ENCODE measurements at places on chromosomes 1 and 21.

DNA sequence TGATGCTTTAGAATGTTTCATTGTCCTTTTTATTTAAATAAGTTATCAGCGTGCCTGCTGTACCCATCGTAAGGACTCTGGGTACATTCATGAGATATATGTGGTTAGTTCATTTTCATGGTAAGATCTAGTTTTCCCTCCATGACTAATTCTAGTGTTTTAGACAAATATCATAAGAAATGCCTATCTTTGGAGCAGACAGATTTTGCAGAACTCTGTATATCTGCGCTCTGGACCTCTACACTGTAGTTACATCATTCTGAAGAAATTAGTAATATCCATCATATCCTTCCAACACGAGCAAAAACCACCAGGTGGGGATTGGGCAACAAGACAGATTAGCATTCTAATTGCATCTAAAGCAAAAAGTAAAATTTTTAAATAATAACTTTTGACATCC, 499.2 kb downstream of the SETD4 start:
- DNase-seq = no peak

DNA sequence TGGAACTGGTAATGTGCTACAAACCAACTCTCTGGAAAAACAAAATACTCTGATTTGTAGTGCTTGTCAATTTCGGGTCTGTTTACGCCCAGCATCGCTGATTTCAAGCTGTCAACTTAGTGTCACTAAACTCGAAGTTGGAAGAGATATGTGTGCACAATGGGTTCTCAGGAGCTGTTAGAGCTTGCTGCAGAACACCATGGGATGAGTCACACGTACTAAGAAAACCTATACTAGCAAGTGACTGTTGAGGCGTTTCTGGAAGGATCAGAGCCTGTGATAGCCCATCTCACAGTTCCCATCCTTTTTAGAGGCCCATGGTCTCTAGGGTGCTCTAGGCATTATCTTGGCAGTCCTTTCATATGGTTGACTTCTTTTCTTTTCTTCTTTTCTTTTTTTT, 14.3 kb downstream of the GMEB1 start:
- no peak for DNase-seq

GRCh38 chr1:8680664-8681650, 136.5 kb downstream of the RERE start:
- DNase-seq = no peak

DNA sequence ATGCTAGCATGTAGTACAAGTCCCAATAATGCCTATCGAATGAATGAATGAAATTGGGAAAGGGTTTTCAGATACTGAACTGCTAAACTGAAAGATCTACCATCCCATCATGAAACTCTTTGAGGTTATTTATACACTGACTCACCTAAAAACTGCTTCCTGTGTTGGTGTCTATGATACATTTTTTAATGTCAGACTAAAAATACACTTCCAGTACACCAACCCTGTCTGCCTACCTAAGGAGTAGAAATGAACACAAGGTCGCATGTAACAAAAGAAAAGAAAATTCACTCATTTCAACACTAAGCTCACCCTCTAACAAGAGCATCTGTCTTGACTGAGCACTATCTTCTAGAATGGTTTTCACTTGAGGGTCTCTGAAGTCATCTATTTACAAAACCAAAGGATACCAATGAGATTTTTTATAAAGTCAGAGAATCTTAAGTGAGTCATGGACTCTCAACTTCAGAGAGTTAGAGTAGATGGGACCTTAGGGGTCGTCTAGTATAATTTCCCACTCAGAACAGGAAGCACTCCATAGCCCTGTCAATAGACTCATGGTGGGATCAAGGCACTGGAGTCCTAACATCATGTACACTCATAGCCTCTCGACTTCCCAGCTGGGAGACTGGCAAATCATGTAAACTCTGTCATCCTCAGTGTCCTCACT, 53.4 kb downstream of the WLS start:
- no peak for DNase-seq

DNA sequence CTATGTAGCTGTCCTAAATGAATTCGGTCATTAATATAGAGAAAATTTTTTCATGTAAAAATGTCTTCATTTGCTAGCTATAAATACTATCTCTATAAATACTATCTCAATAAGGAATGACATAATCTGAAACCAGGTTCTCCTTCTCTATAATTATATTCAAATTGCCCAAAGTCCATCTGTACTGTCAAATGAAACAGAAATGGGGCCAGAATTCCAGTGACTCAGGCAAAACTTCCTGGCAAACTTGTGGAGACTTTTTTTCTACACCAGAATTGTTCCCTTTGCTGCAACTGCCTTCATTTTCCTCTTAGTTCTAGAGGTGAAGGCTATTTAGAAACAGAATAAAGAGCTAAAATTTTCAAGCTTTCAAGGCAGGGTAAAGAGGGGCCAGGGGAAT, 152.5 kb downstream of the KCNH1 start:
- no peak for DNase-seq

DNA sequence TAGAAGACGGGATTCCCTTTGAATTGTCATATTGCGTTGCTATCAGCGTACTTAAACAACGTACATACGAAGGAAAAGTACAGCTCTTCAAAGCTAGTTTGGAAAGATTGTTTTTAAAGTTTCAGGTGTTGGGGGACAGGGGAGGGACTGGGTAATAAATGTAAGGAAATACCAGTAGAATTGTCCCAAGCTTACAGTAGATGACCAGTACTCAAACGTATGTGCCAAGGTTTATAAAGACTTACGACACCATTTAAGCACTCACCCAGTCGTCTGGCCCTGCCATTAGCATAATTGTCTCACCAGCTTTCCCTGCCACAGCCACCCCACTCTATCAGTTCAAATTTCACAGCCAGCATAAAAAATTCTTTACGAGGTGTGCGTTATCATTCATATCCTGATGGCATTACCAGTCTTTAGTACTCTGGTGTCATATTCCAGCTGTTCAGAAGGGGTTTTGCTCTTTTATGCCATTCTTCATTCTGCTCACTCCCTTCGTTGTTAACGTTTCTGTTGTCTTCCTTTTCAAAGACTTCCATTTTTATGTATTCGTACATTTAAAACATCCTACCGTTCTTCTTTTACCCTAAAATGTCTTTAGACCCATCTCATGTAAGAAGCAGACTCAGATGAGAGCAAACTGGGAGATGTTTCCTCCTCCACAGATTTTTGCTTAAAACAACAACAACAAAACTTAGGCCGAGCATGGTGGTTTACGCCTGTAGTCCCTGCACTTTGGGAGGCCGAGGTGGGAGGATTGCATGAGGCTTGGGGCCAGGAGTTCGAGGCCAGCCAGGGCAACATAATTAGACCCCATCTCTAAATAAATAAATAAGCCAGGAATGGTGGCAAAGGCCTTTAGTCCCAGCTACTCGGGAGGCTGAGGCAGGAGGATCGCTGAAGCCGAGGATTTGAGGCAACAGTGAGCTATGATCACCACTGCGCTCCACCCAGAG, 1.0 kb upstream of the HP1BP3 start:
- DNase-seq = no peak

DNA sequence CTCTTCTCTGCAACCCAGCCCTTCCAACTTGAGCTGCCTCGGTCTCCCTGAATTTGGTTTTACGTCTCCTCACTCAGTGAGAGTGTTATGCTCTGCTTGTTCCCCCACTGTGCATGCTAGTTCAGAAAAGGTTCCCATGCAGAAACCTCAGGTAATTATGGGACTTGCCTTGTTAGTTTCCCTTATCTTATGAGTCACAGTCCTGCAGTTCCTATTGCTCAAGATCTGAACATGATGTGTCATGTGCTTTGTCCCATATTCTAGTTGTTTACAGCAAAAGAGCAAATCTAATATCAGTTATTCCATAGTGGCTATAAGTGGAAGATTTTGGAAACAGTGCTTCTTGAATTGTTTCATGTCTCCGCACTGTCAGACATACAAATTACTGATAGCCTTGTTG, 74.4 kb downstream of the DUSP10 start:
- DNase-seq = no peak

DNA sequence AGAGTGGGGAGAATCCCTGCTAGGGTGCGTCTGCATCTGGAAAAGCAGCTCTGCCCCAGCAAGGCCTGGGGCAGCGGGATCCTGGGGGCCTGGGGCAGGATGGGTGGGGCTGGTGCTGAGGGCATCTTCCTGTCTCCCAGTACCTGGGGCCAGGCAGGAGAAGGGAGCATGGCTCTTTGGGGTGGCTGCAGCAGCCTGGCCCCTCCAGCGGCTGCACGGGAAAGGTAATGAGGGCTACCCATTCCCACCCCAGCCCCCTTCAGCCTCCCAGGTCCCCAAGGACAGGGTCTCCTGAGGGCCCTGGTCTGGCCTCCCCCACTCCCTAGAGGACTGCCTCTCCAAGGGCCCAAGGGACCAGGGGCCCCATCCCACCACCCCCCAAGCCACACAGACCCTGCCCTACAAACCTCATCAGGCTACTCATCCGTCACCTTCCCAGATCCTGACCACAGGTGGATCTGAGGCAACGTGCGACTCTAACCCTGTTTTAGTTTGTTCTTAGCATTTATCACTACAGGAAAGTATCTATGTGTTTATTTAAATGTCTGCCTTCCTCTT, 910 bp upstream of the ANKRD65 start:
- no peak for DNase-seq

Measured in effector memory CD4-positive, alpha-beta T cell (primary cell).